ENCODE measurements at places on chromosomes 1 and 21.

DNA sequence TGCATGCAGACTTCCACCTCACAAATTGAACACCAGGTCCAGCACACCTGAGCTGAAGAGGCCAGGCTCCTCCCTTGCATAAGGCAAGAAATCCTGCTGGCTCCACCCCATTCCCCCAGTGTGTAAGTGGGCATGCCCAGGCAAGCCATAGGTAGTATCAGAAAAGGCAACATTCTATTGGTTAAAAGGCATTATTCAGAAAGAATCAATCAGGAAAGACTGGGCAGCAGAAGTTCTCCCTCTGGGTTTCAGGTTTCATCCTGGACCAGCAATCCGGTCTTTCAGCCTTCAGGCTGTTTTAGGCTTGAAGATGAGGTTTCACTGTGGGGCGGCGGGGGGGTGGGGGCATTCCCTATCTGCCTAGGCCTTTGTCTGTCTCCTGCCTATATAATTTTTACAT is 42.0 kb upstream of the LHX8 start:
- DNase-seq: no peak

GRCh38 chr1:168391851-168392681 is 111.4 kb downstream of the TBX19 start:
- no peak for DNase-seq

GRCh38 chr1:201877877-201878401 is 10.8 kb upstream of the SHISA4 start:
- no peak for DNase-seq

DNA sequence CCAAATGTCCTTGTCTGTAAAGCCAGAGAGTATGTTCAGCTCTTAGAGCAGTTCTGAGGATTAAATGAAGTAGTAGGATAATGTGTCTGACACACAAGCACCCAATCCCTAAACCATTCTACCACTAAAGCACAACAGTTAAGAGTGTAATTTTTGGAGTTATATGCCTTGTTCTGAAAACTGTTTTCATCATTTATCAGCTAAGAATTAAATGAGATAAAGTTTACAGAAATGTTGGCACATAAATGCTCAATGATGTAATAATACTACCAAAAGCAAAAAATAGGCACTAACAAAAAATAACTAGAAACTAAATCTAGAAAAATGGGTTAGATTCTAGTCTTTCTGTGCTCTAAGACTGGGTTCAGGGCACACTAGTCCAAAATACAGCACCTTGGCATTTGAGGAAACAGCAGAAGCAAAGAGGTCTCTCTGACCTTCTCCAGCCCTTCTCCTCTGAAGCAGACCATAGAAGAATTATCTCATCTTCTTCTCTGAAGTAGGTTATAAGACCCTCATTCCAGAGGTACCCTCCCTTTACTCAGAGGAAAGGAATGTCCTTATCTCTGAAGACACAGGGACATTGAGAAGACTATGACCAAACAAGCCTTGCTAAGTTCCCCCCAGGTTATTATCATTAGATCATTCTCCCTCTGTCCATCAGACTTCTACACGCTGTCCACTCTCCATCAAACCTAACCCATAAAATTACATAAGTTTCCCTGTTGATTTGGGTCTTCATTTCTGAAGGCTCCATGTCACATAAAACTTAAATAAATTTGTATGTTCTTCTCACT is 20.6 kb downstream of the ABL2 start:
- no peak for DNase-seq

GRCh38 chr1:202553560-202554038 is 156.7 kb downstream of the SYT2 start:
- DNase-seq: no peak

DNA sequence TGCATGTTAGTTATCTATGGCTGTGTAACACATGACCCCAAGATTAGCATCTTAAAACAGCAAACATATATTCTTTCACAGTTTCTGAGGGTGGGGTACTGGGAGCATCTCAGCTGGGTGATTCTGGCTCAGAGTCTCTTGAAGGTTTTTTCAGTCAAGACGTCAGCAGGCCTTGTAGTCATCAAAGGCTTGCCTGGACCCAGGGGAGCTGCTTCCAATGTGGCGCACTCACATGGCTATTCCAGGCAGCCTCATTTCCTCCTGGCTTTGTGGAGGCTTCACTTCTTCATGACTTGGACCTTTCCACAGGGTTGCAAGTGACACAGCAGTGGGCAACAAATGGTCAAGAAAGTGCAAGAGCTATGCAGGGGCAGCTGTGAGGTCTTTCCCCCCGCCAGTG is 114.7 kb downstream of the ACTL8 start:
- no peak for DNase-seq

- DNase-seq: no peak
Observed at GRCh38 chr1:70458131-70458530, 47.1 kb downstream of the CTH start.
